ENCODE measurements at places on chromosomes 3 and 15.

- DNase-seq = no peak
Observed at GRCh38 chr15:38690719-38691332, 126.2 kb upstream of the RASGRP1 start.

DNA sequence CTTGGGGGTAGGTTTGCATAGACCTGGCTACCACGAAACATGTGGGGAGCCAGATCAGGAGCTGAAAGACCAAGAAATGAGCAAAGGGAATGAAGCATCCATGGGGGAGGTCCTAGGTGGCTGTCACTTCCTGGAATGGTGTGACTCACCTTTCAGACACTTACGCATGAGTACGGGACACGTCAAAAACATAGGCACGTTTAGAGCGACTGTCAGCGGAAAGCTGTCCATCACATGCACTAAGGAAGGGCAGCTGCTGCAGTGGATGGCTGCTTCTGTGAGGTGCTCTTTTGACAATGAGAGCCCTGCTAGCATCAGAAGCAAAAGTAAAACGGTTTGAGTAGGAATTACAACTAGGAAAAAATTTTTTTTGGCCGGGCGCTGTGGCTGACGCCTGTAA lies 244.6 kb upstream of the CCDC54 start:
- no peak for DNase-seq

GRCh38 chr3:195729476-195730251 lies 8.9 kb downstream of the MUC20 start:
- no peak for DNase-seq

DNA sequence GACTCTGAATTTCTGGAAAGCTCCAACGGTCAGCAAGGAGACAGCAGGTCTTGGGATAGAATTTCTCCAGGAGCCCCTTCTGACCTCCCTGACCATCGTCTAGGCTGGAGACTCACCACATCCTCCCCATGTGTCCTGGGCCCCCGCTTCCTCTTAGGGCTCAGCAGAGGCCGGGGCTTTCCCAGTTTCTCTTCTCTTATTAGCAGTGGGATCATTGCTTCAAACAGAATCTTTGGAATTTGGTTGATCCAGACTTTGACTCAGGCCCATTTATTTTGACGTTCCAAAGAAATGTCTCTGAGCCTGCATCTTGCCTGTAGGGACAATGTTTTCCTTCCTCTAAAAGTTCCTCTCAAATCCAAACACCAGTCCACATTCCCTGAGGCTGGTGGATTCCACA lies 38.4 kb upstream of the SLC6A6 start:
- no peak for DNase-seq

DNA sequence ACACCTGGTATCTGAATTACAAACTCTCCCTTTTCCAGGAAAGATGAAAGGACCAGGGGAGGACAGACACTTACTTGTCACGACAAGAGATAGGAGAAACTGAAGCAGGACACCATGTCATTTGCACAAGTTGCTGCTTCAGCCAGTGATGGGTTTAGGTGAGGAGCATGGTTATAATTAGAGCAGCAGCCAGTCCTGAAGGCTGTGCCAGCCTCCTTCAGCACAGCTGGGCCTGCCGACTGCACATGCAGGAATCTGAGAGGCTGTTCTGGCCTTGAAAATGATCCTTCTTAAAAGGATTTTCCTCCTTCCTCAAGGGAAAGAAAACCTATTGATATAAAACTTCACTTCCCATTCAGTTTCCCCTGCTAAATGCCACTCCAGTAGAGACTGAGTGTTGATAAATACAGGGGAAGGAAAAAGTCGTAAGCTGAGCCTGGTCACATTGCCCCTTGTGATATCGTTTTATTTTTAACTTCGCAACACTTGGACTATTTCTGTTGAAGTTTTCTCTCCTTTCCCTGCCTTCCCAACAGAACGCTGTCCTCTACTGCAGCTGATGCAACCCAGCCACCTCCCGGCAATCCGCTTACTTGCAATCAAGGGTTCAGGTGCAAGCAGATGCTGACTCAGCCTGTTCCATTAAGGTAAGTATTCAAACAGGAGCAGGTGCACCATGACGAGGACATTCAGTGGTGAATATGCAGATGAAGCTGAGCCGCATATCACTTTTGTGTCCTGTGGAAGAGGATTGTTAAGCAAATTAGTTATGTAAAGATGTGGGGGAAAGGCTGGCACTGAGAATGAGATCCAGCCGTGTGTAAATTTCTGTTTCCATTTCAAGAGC lies at the start of gene FBXO40:
Gene FBXO40 (plus strand): TSS at position 524 of the 847 bp plus-strand sequence. CDS start 27,197 bp downstream, outside the sequence.
- DNase-seq = no peak

DNA sequence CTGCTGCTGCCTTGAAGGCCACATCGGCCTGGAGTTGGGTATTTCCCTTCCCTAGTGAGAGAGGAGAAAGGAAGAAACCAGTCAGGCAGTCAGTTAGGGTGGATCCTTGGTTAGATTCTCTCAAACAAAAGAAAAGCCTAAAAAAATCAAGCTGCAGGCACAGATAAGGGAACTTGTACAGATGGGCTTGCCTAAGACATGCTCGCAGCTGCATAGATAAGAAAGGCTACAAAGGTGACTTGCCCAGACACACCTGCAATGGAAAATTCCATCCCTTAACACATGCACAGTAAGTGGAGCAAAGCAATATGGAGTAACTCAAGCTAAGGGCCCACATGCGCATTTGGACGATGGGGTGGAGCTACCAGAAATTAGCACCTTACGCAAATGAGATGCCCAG lies 199.7 kb upstream of the ARPP21 start:
- no peak for DNase-seq

- DNase-seq = no peak
Observed at GRCh38 chr3:193499136-193499770, 55.4 kb downstream of the ATP13A4 start.

DNA sequence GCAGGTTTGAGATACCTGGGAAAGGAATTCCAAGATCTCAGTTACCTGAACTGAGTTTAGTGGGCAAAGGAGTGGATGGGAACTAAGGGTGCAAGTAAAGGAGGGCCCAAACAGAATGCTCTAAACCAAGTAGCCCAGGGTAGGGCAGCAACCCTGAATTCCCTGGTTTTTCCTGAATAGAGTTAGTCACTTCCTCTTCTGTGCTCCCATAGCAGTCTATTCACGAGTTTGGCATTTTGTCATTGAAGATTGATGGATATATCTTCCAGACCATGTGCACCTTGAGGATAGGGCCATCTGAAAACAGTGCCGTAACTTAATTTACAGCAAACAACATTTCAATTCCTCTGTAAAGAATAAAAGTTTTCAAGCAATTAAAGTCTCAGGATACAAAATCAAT lies 18.5 kb upstream of the PTX3 start:
- DNase-seq = no peak

GRCh38 chr15:85889956-85890619 lies 95.4 kb upstream of the KLHL25 start:
- no peak for DNase-seq

- DNase-seq = no peak
Observed at GRCh38 chr15:45343258-45343860, 35.0 kb downstream of the GATM start.

GRCh38 chr15:76172782-76173181 lies 113.0 kb downstream of the TMEM266 start:
- no peak for DNase-seq

- no peak for DNase-seq
Observed at GRCh38 chr3:172383306-172383796, 64.9 kb downstream of the GHSR start.

DNA sequence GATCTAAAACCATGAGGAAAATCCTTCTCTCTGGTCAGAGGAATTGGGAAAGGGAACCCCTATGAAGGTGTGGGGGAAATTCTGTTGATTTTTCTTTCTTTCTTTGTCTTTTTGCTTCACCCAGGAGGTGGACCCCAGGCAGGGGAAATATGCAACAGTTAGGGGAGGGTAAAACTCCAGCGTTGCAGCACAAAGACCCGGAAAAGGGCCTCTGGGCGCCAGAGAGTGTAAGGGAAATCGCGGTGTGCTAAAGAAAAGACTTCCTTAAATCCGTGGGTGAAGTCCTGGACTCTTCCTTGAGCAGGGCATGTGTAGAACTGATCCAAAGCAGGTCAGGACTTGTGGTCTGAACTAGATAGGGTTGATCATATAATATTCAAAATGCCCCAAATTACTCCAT lies 11.1 kb upstream of the TBC1D21 start:
- DNase-seq = no peak

DNA sequence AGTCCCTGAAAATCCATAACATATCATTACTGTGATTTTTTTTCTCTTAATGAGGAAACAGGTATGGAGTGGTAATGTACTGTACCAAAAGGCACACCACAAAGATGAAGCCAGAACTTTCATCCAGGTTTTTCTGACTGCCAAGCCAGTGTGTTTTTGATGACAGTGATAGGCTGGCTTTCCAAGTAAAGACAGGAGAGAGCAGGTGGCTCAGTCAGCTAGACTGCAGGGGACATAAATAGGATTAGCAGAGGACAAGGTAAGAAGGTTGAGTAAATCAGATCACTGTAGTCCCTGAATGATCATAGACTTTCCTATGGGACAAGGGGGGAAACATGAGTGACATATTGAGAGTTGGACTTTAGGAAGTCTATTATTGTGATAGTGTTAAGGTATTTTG lies 127.9 kb downstream of the GADL1 start:
- no peak for DNase-seq
